ENCODE measurements at places on chromosomes 12 and 14.

GRCh38 chr12:89461649-89462612, 62.7 kb downstream of the GALNT4 start:
- no peak for DNase-seq

- no peak for DNase-seq
Observed at GRCh38 chr14:100726550-100727085, at the start of gene DLK1. Gene DLK1, plus strand, starts transcription at chr14:100726892. Its CDS starts 177 bp downstream, at chr14:100727069.

DNA sequence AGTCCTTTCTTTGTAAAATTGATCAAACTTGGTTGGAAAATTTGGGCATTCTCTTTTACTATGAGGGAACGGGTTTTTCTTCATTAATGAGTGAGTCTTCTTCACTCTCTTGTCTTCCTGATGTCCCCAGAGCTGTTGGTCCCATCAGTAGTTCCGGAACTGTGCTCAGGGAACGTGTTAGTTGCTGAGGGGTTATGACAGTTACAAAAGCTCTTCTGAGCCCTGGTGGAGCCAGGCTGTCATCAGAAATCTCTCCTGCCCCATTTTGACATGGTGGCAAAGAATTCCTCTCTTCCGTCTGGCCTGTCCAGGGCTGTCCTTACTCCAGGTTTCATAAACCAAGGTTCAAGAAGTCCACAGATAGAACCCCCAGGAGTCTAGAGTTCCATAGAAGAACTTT, 208.5 kb downstream of the SLC41A2 start:
- DNase-seq: no peak

GRCh38 chr12:108670066-108670631, 36.5 kb upstream of the SELPLG start:
- DNase-seq: no peak

GRCh38 chr12:108751821-108752220, 20.5 kb upstream of the CORO1C start:
- no peak for DNase-seq

- no peak for DNase-seq
Observed at GRCh38 chr12:51524386-51524901, 66.6 kb upstream of the SCN8A start.

DNA sequence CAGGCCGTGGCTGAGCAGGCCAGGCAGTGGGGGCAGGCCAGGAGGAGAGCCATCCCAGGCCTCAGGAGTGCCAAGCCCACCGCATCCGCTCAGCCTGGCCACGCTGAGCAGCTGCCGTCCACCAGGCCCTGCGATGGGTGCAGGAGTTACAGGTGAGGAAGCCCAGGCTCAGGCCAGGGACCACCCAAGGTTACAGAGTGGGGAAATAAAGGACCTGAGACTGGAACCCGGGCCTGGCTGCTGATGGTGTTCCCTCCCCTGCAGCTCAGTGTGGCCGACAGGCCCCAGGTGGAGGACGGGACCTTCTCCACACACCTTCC, 49.0 kb upstream of the DIO3 start:
- DNase-seq: no peak

DNA sequence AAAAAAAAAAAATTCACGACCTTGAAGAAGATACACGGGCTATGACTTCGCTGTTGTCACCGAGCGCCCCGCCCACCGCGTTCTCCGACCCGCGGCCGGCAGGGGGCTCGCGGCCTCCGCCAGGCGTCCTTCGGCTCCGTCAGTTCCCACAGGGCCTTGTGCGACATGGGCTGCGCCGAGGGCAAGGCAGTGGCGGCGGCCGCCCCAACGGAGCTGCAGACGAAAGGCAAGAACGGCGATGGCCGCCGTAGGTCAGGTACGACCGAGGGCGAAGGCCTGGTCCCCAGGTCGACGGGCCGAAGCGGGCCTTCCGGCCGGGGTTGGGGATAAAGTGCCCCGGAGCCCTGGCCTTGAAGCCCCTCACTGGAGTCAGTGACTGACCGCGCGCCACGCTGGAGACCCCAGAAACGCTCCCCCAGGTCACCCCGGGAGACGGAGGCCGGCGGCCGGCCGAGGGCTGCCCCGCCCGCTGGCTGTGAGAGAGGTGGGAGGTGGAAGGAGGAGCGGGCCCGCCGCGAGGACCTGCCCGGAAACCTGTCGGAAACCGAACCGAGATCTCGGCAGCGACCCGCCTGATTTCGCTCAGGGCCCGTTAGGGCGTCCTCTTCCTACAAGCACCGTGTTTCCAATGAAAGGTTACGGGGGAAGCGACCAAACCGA, at the start of gene TXNRD1:
TSS of gene TXNRD1 (plus strand) at position 142 of the 660 bp plus-strand sequence. CDS start at position 166, 24 bp downstream.
- peak; percentile 78 for DNase-seq

DNA sequence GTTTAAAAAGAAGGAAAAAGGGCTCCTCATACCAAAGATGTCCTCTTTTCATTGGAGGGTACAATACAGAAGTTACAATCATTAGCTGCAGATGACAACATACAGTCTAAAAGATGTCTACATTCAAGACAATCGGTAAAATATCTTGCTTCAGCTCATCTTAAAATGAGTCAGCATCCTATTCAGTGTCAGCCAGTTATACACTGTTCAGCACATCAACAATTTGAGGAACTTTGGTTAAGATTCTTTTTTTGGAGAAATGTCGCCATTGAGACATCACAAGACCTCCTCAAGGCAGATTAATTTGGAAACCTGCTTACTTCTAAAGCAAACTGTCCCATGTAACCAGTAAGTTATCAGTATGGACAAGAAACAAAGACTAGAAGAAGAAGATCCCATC, 100.7 kb upstream of the SLC38A4 start:
- no peak for DNase-seq

DNA sequence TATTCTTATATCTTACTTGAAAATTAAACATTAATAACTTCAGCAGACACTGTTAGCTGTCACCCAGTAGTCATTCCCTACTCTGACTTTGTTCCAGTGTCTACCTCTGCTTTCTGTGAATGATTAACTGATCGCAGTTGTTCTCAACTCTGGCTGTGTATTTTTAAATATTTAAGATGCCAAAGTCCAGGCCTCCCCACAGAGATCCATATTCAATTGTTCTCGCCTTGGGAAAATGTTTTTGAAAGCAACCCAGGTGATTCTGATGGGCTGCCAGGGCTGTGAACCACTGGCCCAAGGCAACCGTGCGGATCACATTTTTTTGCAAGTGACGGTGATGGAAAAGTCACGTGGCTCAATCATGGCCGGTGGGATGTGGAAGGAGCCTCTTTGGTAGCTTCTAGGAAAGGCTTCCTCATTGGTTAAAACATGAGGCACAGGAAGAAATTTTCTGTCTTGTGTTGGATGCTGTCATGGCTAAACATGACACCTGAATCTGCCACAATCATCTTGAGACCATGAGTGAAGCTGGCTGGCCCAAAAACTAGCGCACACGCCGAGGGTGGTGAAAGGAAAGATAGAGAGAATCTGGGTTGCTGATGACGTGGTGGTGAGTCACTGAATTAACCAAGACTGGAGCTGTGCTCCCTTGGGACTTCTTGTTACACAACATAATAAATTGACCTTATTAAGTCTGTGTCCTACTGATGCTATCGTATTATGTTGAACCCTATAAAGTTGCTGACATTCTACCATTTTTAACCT, 37.2 kb downstream of the RDH12 start:
- DNase-seq: no peak

GRCh38 chr14:77311217-77311616, 9.5 kb downstream of the POMT2 start:
- no peak for DNase-seq

GRCh38 chr14:19975291-19975690, at the start of gene OR4K15:
Gene OR4K15, plus strand, starts transcription at chr14:19975591. Its CDS starts 0 bp downstream, at chr14:19975591.
- DNase-seq: no peak

DNA sequence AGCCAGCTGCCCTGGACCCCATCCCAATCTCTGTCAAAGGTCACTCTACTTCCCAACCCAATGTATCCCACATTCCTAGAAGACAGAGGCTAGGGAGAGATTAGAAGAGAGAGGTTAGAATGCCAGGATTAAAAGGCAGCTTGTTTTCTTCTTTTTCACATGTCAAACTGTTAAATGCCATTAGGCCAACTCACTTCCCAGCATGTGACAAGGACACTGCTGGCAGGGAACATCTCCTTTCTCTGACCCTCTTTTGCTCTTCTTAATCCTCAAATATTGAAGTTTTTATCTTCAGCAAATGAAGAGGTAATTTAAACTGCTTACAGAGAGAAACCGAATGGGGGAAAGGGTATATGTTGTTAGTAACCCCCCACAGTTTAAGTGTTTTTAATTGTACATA, 89.1 kb downstream of the BBS10 start:
- no peak for DNase-seq

DNA sequence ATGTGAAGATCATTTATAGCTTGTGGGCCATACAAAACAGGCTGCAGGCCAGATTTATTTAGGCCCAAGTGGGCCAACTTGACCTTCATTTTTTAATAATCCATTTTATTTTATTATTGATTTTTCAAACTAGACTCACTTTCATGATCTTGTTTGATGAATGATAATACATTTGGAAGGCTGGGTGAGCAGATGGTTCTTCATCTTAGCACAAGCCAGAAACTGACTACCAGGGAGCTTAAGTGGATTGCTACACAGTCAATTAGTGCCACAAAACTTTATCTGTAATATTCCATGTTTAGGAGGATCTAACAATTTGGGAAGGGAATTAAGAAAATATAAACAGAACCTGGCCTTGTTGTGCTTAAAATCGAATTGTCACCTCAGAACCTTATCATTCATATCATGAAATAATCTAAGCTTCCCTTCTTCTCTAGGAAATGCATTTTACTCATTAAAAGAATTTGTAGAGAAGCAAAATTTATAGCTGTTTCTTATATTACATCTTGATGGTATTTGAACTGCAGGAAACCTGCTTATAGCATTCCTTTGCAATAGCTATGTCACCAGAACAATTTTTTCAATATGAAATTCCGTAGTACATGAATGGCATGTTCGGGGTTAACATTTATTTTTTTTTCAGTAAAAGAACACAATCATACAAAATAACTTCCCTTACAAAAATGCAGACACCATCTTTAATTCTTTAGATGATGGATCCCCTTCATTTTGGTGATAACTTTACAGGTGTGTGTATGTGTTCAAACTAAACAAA, 62.0 kb upstream of the CSRP2 start:
- no peak for DNase-seq

DNA sequence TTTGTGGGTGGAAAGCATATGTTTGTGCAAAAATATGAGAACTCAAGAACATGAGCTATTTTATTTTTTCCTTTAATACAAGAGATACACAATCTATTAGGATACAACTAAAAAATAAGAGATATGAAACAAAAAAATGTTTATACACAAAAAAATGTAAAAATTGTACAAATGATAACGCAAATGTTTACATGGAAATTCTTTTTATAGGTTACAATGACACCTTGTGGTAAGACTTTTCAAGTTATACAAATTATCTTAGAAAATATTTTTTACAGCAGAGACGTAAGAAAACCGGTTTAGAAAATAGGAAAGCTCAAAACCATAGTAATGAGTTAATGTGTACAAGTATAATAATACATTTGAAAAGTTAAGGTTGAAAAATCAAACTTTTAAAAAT, 25.5 kb downstream of the CEP83 start:
- DNase-seq: no peak

DNA sequence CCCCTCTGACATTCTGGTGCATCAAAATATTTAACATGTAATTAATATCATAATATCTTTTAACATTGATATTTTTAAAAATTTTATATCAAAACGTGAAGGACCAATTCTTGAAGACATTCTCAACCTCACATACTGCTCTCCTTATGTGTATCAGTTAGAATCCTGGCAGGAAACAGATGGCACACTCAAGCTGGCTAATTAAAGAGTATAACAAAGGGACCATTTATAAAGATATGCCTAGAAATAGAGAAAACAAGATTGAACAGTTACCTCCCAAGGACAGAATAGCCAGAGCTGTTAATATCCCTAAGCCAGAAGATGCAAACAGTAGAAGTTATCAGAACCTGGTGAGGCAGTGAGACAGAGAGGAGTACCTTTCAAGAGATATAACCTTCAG, 368.7 kb downstream of the NELL2 start:
- no peak for DNase-seq

DNA sequence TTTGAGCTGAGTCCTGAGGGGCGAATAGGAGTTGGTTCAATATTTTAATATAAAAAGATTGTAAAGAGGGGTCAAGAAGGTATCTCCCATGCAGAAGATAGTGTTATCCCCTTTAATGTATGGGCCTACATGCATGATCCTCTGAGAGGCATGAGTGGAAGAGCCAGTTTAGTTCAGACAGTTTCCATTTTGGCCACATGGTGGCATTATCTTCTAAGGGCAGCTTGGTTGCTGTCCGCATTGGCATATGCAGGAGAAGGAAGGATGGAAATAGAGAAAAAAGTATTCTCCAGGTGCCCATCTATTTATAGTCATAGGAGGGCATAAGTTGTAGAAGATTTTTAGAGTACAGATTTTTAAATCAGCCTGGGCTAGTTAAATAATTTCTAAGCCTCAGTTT, 5.4 kb downstream of the SAMD4A start:
- DNase-seq: no peak

- DNase-seq: no peak
Observed at GRCh38 chr14:75450381-75451276, 22.8 kb downstream of the JDP2 start.

DNA sequence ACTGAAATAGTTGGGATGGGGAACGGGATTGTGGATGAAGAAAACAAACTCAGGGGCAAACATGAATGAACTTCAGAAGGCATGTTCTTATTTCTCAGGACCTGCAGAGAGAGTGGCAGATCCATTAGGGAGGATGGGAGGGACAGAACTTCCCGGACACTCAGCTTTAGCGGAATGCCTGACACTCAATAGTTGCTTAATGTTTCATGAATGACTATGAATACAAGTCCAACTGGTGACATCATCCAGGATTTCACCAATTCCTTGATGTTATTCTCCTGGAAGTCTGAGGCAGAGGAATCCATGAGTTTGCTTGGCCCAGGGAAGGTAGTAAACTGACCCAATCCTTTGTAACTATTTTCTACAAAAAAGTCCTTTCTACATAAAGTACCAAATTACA, 37.8 kb upstream of the LRRC10 start:
- no peak for DNase-seq

DNA sequence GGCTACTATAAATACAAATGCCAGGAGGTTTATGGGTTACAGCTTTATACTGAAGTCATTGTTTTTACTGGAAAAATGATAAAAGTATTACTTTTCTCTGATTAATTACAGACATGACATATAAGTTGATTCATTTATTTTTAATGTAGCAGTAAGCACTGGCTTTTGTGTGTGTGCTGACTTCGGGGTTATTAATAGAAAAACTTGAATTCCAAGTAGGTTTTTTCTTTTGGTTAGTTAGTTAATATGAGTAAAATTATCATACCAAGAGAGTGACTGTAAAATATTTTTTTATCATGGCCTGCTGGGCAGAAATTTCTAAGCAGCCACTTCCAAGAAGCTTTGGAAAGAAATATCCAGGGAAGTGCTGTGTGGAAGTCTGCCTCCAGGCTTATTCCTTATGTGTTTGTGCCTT, 56.4 kb downstream of the IFT81 start:
- DNase-seq: no peak
